ENCODE measurements at places on chromosomes 11 and 22. TPM values are rescaled to one million over a fixed set of nuclear protein-coding genes. Genes with fewer than 3 reads are reported as not detected.

The IGSF22 gene
- polyA plus RNA-seq: 0.87 TPM

The ZNF74 gene
- polyA plus RNA-seq: 21.8 TPM

The P2RY6 gene
- 0.68 TPM for polyA plus RNA-seq

The MS4A4E gene
- 1.4 TPM for polyA plus RNA-seq

The PNPLA5 gene
- not detected for polyA plus RNA-seq

The TXN2 gene
- 120 TPM for polyA plus RNA-seq

The TIMP3 gene
- 110 TPM for polyA plus RNA-seq

The CCDC87 gene
- polyA plus RNA-seq: 0.23 TPM

The PTDSS2 gene
- 22.9 TPM for polyA plus RNA-seq

The MAP6 gene
- 9.1 TPM for polyA plus RNA-seq

The C11orf86 gene
- not detected for polyA plus RNA-seq
